Endothelial cell of umbilical vein (primary cell): ENCODE measurements at places on chromosomes 2 and 18.

DNA sequence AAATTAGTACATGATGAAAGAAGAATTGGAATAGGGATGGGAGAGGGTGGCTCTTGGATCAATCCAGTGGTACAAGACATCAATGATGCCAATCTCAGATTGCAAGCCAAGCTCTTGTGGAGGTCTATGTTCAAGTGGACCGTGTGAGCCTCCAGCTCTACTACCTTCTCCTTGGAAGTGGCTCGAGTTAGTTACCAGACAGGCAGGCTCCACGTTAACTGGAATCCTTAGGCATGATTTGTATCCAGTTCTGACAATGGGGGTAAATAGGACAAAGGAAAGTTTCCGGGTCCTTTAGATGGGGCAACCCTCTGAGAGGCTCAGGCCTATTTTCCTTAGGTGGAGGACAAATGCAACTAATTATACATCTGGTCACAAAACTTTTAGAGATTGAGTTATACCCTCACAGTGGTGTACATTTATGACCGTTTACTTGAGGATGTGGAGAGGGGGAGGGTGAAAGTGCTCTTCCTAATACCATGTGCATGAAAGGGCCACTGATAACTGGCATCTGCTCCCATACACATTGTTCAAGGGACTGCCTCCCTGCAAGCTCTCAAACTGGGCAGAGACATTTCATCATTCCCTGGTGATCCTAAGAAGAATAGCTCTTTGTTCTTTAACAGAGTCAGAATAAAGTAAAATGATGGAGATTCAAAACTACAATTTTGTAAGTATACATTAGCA lies 180.2 kb downstream of the SOCS6 start:
- H3K27ac ChIP-seq = no peak overlapping the region
- peaks cover 5% of the 10 kb centered on the region for H3K4me1 ChIP-seq
- no peaks in the 10 kb centered on the region for H3K36me3 ChIP-seq
- peaks cover 1% of the 10 kb centered on the region for H3K27me3 ChIP-seq
- DNase-seq = no peak
- H3K4me3 ChIP-seq = no peak overlapping the region

DNA sequence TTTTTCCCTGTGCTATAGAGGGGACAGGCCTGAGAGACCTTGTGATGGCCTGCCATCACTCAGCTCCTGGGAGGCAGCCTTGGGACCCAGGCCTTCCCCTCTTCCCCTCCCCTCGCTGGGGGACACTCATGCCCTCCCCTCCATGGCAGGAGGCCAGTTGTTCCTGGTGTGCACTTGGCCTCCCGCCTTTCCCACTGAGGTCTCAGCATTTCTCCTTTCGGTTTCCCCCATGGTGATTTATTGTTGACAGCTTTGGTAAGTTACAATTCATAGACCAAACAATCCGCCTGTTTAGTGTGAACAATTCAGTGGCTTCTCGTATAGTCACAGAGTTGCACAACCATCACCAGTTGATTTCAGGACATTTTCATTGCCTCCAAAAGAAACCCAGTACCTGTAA lies 10.2 kb upstream of the CNDP1 start:
- peak; percentile 13 for DNase-seq
- H3K4me3 ChIP-seq = no peak overlapping the region
- H3K4me1 ChIP-seq = no peaks in the 10 kb centered on the region
- H3K27me3 ChIP-seq = peaks cover 9% of the 10 kb centered on the region
- H3K36me3 ChIP-seq = peaks cover 9% of the 10 kb centered on the region

GRCh38 chr2:96532641-96533291 lies 3.8 kb upstream of the ARID5A start:
- no peaks in the 10 kb centered on the region for H3K36me3 ChIP-seq
- H3K27me3 ChIP-seq = no peaks in the 10 kb centered on the region
- DNase-seq = no peak
- peak overlapping the region; percentile 0 for H3K27ac ChIP-seq
- H3K4me3 ChIP-seq = no peak overlapping the region
- peaks cover 37% of the 10 kb centered on the region for H3K4me1 ChIP-seq

GRCh38 chr18:63505566-63506335 lies 29.0 kb downstream of the SERPINB5 start:
- H3K4me3 ChIP-seq = no peak overlapping the region
- no peak overlapping the region for H3K27ac ChIP-seq
- no peaks in the 10 kb centered on the region for H3K4me1 ChIP-seq
- no peaks in the 10 kb centered on the region for H3K36me3 ChIP-seq

DNA sequence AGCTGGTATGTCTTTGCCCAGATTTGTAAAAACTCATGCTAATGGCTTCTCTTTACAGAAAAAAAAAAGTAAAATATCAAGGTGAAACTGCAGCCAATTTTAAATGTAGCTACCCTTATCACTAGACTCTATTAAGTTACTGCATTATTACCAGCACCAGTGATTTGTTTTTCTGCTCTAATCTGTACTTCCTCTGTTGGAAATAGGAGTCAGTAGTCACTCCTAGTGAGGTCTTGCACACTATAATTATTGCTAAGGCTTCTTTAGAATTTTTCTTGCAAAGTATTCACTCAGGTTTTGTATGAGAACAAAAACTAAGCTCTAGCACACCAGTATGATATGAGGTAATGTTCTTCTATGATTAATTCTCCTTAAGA lies 215.5 kb downstream of the XIRP2 start:
- no peak overlapping the region for H3K27ac ChIP-seq
- no peaks in the 10 kb centered on the region for H3K27me3 ChIP-seq
- DNase-seq = no peak
- no peak overlapping the region for H3K4me3 ChIP-seq
- no peaks in the 10 kb centered on the region for H3K36me3 ChIP-seq

GRCh38 chr18:36432880-36433555 lies 135.5 kb downstream of the FHOD3 start:
- no peak overlapping the region for H3K4me3 ChIP-seq
- no peak overlapping the region for H3K27ac ChIP-seq
- no peaks in the 10 kb centered on the region for H3K4me1 ChIP-seq
- DNase-seq = no peak
- no peaks in the 10 kb centered on the region for H3K27me3 ChIP-seq

- H3K27me3 ChIP-seq = peaks cover 5% of the 10 kb centered on the region
- no peaks in the 10 kb centered on the region for H3K4me1 ChIP-seq
Measured at GRCh38 chr2:169160926-169161481, 91.6 kb downstream of the DHRS9 start.

DNA sequence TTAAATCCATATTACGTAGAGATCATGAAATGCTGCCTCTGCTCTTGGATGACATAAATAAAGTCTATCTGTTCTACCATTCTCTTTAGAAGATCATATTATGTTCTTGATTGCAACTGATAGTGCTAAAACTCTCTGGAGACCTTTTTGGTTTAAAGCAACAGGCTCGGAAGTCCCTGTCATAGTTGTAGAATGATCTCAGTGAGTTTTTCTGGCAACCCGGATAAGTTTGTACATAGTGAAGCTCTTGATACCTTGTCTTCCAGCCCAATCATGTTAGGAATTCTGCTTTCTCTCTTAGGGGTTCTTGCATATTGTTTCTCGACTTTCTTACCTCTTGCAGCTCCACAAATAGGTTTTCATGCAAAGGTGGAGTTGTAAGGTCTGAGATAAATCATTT lies 156.1 kb downstream of the TTC27 start:
- no peak for DNase-seq
- no peak overlapping the region for H3K4me3 ChIP-seq
- no peak overlapping the region for H3K27ac ChIP-seq
- no peaks in the 10 kb centered on the region for H3K27me3 ChIP-seq

DNA sequence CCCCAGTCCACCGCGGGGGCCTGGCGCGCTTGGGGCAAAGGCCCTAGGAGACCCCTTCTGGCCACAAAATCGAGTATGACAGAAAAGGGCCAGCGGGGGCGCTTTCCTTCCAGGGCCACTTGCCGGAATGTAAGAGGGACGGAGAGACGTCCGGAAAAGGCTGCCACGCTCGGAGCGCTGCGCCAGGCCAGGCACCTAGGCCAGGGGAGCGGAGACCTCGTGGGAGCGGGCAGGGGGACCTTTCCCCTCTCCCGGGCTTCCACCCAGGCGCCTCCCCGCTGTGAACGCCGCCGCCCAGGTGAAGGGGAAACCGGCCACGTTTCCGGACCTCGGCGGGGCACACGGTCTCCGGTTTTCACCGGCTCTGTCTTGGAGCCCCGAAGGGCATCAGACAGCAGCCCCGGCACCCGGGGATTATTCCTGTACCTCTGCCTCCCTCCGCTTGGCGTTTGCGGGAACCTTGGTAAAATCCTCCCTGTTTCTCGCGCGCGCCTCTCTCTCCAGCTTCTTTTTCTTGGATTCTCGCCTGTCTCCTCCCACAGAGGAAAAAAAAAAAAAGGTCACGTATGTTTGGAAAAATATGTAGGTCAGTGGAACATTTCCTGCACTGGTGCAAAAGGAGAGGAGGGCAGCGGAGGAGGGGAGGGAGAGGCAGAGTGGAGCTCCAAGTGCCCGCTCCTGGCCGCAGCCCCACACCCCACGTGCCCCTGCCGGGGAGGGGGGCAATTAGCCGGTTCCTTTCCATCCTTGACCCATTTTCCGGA lies 1.2 kb upstream of the NPAS2 start:
- H3K4me3 ChIP-seq = peak overlapping the region; percentile 87
- peak; percentile 90 for DNase-seq
- H3K27me3 ChIP-seq = no peaks in the 10 kb centered on the region

DNA sequence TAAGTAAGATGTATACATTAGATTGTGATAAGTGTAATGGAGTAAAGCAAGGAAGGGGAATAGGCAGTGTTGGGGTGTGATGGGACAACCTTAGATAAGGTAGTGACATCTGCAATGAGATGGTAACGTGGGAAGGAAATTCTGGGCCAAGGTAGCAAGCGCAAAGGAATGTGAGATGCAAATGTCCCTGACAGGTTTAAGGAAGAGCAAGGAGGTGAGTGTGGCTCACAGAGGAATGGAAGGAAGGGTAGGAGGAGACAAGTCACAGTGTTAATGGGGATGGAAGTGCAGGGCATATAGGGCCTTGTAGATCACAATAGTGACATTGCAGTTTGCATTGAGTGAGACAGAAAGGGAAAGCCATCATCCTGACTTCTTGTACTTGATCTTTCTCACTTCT lies 170.9 kb upstream of the FAM98A start:
- no peak overlapping the region for H3K4me3 ChIP-seq
- no peak overlapping the region for H3K27ac ChIP-seq
- no peaks in the 10 kb centered on the region for H3K36me3 ChIP-seq
- no peak for DNase-seq
- H3K4me1 ChIP-seq = no peaks in the 10 kb centered on the region
- H3K27me3 ChIP-seq = no peaks in the 10 kb centered on the region

DNA sequence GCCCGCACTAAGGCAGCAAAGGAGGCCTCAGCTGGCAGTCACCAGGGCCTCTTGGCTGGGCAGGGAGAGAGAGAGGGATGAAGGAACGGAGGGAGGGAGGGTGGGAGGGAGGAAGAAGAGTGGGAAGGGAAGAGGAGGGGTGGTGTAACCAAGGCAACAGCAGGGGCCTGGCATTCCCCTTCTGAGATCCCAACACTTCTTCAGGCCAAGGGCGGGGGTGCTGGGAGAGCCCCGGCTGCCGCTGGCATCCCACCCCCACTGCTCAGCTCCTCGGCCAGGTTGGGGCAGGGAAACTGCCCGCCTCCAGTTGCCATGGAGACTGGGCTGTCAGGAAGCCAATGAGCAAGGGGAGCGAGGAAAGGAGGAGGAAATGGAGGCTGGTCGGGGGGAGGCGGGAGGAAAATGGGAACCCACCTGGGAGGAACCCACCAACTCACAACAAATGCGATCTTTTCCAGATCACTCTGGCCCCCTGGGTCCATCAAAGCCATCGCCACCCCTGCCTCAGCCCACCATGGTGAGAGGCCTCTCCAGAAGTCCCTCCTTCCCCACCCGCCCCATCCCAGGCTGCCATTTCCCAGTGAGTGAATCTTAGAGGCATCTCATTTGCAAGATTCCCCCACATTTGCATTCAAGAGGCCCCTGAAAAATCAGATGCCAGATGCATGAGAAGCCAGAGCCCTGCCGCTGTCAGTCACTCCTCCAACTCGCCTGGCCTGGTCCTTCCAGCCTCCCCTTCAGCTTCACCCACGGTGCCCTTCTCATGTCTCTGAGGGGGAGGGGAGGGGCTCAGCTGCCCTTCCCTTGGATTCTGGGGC lies 12.4 kb downstream of the SH2D6 start:
- no peaks in the 10 kb centered on the region for H3K4me1 ChIP-seq
- no peaks in the 10 kb centered on the region for H3K36me3 ChIP-seq
- no peak overlapping the region for H3K27ac ChIP-seq
- no peaks in the 10 kb centered on the region for H3K27me3 ChIP-seq

- H3K4me3 ChIP-seq = no peak overlapping the region
- H3K27me3 ChIP-seq = no peaks in the 10 kb centered on the region
- H3K4me1 ChIP-seq = no peaks in the 10 kb centered on the region
- H3K27ac ChIP-seq = no peak overlapping the region
- no peak for DNase-seq
Measured at GRCh38 chr2:104375206-104375605, 478.7 kb upstream of the POU3F3 start.

- no peaks in the 10 kb centered on the region for H3K27me3 ChIP-seq
- no peak overlapping the region for H3K4me3 ChIP-seq
- H3K4me1 ChIP-seq = peaks cover 10% of the 10 kb centered on the region
- no peak for DNase-seq
Measured at GRCh38 chr2:203437511-203437910, 97.6 kb downstream of the RAPH1 start.

GRCh38 chr2:13050764-13051163 lies 334.0 kb downstream of the TRIB2 start:
- DNase-seq = no peak
- H3K36me3 ChIP-seq = no peaks in the 10 kb centered on the region
- no peak overlapping the region for H3K4me3 ChIP-seq
- H3K4me1 ChIP-seq = no peaks in the 10 kb centered on the region
- H3K27ac ChIP-seq = no peak overlapping the region

DNA sequence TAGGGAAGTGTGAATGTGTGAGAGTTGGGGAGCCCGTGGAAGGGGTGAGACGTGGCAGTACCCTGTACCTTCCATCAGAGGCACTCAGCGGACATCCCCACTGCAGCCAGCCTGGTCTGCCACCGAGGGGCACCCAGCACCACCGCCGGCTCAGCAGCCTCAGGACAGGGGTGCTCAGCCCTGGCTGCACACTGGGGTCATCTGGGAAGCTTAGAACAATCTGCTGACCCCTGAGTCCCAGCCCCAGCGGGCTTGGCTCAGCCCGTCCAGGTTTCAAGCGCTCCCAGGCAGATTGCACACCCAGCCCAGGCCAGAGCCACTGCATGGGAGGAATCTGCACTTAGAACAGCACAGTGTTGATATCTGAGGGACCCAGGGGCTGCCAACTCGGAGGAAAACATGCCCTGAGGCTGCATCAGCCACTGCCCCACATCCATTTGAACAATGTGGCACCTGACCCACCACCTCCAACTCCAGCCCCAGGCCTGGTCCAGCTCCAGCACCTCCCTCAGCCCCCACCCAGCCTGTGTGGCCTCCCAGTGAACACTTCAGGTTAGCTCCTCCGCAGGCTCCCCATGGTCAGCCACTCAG lies 147.1 kb upstream of the OTOS start:
- H3K36me3 ChIP-seq = no peaks in the 10 kb centered on the region
- H3K4me1 ChIP-seq = no peaks in the 10 kb centered on the region
- no peak for DNase-seq
- H3K4me3 ChIP-seq = no peak overlapping the region

GRCh38 chr2:9814129-9814868 lies 29.0 kb upstream of the TAF1B start:
- no peak overlapping the region for H3K27ac ChIP-seq
- peaks cover 6% of the 10 kb centered on the region for H3K4me1 ChIP-seq
- no peaks in the 10 kb centered on the region for H3K36me3 ChIP-seq
- H3K27me3 ChIP-seq = no peaks in the 10 kb centered on the region
- DNase-seq = no peak
